ENCODE measurements at places on chromosomes 2 and 18.
A peak's percentile ranks its signal among the peaks of the same experiment; 100 is the strongest.

GRCh38 chr2:192159736-192160135 is 35.0 kb downstream of the TMEFF2 start:
- no peak for DNase-seq

DNA sequence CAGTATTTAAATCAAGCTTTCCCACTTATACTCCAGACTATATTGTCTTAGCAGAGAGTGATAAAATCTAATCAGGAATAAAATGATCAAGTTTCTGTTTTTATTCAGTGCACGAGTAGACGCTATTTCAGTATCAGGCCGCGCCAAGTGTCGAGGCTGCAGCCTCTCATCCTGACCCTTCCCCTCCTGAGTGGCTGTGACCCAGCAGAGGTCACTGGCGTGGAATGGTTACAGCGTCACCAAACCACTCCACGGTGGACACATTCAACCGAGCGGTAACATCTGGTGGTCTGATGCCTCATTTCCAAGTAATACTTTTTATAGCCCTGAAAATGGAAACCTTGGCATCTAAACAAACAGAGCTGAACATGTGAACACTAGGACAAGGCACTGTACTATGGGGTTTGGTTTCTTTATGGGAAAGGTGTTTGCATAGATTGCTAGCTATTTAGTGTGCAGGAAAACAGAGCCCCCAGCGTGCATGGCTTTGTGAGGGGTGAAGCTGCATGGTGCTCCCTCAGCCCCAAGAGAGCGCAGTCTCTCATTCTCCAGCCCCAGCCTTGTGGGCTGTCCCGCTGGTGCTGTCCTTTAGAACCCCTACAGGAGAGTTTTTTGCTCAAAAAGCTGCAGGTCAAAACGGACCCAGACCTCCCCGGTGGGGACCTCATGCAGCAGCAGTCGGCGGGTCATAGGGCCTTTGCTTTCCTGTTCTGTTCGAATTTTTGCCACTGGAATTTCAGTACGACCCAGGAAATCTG is 28.4 kb downstream of the FAM228A start:
- DNase-seq: no peak

- DNase-seq: no peak
These were observed 10.3 kb upstream of the ACKR3 start for GRCh38 chr2:236558993-236559978.

DNA sequence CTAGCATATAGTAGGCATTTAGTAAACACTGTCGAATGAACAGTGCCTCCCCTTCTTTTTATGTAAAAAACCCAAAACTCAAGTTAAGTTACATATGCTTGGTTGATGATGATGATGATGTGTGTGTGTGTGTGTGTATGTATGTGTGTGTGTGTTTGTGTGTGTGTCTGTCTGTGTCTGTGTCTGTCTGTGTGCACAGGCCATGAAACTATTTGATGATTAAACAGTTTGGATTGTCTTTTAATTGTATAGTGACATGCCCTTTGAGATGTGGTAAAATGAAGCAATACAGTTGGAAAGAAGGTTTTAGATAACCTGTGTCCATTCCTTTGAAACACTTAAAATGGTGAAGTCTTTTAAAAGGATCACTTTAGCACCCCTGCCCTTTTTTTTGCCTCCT is 105.6 kb downstream of the MAP4K4 start:
- DNase-seq: peak; percentile 75

DNA sequence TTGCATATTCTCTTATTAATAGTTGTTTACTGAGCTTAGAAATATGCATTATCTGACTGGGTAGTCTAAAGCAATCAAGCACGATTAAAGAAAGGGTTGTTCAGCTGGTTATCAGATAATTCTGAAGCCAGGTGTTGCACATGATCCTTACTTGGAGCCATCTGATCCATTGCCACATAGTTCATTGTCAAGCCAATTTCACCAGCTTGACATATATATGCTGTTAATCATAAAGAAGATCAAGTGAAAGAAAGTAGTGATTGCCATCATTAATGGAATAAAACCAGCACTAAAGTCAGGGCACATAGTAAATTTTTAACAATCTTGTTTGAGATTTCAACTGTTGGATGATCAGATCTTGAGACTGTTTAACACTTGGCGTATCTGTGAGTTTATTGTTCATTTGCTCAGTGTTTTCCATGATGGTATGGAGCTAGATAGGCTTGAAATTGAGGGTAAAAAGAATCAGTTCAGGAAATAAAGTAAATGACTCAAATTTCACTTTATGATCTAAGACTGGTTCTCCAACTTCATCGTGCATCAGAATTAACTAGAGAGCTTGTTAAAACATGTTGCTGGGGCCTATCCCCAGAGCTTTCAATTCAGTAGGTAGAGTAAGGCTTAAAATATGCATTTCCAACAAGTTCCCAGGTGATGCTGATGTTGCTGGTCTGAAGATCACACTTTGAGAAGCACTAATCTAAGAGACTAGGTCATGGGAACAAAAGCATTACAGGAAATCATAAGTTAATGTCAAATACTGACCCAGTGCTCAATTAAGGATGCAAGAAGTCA is 539.6 kb downstream of the SATB2 start:
- DNase-seq: no peak

DNA sequence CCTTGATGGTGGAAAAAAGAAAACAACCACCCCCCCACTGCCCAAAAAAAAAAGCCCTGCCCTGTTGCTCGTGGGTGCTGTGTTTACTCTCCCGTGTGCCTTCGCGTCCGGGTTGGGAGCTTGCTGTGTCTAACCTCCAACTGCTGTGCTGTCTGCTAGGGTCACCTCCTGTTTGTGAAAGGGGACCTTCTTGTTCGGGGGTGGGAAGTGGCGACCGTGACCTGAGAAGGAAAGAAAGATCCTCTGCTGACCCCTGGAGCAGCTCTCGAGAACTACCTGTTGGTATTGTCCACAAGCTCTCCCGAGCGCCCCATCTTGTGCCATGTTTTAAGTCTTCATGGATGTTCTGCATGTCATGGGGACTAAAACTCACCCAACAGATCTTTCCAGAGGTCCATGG is 28.0 kb downstream of the MAL start:
- no peak for DNase-seq

GRCh38 chr2:111950236-111950635 is 51.8 kb downstream of the MERTK start:
- DNase-seq: peak; percentile 28

DNA sequence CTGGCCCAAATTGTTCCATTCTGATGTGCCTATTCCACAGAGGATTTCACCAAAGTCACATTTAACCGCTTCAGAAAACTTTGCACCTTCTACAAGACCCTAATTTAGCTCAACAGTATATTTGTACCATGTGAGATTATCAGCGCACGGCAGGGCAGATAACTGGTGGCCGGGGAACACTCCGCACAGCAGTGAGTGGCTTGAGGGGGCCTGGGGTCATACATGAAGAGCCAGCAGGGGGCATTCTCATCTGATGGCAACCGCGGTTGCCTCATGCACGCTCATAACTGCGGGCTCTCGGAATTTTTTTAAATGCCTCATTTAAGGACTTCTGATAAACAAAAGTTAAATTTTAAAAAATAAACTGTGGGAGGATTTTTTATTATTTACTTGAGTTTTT is 84.1 kb downstream of the BIN1 start:
- no peak for DNase-seq

GRCh38 chr18:37385846-37386778 is 179.5 kb downstream of the CELF4 start:
- peak; percentile 35 for DNase-seq

DNA sequence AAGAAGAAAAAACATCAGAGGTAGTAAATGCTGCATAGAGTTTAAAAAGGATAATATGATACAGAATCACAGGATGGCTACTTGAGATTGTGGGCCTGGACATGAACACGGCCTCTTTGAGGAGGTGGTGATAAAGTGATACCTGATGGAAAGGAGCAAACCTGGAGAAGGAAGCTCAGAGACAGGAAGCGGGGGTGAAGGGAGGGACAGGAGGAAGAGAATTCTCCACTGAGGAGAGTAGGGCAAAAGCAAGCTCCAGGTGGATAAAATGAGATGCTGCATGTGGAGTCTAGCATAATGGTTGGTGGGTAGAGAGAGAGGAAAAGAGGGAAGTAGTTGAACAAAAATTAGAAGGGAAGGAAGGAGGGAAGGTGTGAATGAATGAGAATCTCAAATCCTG is 77.0 kb upstream of the GALNT3 start:
- DNase-seq: no peak

DNA sequence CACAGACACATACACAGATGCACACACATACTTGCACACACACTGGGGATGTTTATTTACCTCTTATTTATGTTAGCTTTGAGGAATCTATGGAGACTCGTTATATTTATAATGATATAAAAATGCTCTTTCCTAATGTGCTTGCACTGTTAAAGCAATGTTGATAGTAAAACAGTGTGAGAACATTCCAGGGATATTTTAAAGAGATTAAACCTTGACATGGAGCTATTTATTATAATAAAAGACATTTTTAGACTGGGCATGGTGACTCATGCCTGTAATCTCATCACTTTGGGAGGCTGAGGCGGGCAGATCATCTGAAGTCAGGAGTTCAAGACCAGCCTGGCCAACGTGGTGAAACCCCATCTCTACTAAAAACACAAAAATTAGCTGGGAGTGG is 557.3 kb upstream of the ZNF804A start:
- DNase-seq: no peak

DNA sequence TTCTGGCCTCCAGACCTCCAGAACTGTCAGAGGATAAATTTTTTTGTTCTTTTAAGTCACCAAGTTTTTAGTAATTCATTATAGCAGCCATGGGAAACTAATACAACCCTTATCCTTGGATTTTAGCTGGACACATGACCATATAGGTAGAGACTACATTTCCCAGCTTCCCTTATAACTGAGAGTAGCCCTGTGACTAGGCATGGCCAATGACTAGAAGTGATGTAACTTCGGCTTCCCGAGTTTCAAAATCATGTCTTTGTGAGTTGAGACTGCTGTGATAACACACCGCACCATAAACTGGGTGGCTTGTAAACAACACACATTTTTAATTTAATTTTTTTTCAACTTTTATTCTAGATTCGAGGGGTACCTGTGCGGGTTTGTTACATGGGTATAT is 134.0 kb upstream of the SERTAD2 start:
- DNase-seq: peak; percentile 21

DNA sequence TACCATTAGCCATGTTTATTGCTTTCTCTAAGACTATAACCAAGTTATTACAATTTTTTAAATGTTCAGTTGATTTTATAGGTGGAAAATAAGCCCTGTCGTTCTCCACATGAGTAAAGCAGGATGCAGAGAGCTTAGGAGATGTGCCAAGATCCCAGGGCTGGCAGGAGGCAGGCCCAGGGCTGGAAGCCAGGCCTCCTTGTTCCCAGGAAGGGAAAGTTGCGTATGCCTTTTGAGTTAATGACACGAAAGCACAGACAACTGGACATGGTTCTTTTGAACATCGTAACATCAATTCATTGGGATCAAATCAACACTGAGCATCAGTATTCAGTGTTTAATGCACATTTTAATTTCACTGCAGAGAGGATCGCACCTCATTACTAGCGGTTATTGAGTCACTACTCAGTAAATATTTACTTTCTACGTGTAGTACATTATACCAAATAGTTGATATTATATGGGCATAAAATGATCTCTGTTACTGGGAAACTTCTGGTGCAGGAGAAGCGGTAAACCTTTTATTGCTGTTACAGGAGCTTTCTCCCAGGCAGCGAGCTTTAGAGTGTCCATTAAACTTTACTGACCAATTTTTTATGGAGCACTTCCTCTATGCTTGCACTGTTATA is 60.0 kb downstream of the RNF144A start:
- peak; percentile 18 for DNase-seq

DNA sequence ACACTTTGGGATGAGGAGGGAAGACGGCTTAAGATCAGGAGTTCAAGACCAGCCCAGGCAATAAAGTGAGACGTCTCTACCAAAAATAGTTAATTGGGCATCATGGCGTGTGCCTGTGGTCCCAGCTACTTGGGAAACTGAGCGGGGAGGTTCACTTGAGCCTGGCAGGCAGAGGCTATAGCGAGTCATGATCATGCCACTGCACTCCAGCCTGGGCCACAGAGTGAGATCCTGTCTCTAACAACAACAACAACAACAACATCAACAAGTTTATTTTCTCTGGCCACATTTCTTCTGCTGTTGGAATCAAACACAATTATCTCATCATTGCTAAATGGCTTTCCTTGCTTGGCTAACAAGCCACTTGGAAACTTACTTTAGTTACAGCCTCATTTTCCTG is 13.4 kb downstream of the NIFK start:
- DNase-seq: peak; percentile 24

DNA sequence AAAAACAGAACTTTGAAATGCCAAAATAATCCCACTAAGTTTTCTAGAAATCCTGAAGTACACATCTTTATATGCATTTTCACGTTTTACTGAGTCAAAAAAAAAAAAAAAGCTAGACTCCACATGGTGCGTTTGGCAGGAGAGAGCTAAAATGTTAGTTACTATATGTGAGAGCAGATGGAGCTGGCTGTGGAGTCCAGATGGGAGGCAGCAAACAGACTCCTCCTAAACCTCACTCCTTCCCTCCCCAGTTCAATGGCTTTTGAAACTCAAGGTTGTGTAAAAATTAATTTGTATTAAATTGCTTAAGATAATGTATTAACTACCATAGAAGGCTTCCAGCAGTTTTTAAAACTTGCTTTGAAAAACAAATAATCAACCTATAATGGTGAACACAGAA is 248.8 kb downstream of the AGPS start:
- no peak for DNase-seq

- no peak for DNase-seq
These were observed 10.8 kb downstream of the GPR35 start for GRCh38 chr2:240635998-240636547.

DNA sequence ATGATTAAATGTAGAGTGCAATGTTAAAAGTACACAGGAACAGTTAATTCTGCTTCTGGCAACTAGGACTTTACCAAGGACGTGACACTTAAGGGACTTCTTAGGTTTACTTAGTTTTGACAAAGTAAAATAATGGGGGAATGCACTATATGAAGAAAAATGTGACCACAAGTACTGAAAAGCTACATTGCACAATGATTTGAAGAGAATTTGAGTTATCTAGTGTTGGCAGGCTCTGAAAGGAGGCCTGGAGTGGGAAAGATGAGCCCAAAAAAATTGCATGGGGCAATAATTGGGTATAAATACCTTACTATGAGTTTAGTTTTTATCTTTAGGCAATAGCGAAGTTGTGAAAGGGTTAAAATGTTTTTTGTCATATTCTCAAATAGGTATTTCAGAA is 173.7 kb downstream of the DOK6 start:
- DNase-seq: peak; percentile 34

DNA sequence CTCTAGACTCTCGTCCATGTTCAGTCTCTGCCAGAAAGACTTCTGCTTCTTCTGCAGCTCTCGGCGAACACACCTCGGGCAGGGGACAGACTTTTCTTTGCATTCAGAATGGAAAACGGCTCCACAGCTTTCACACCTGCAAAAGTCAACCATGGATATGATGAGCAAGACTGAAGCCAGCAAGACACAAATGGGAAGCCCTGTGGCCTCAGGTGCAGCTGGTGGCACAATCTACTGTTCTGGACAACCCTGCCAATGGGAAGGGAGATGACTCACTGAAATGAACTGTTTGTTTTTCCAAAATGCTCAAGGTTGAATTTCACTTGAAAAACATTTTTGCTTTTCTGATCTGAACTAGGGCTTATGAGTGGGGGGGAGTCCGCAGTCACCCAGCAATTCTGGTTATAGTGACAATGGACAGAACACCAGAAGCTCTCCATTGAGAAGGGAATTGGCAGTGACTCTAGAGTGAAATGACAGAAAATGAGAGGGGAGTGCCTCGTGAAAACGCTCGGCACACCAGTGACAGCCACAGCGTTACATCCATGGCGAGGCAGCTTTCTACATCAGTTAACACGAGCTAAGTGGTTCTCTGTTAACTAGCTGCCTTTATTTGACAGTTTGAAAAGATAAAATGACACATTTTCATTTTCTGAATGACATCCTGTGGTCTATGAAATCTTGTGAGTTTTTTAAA is 58.8 kb upstream of the FZD5 start:
- no peak for DNase-seq
